ENCODE measurements at places on chromosomes 4 and X.
A peak's percentile ranks its signal among the peaks of the same experiment; 100 is the strongest.

DNA sequence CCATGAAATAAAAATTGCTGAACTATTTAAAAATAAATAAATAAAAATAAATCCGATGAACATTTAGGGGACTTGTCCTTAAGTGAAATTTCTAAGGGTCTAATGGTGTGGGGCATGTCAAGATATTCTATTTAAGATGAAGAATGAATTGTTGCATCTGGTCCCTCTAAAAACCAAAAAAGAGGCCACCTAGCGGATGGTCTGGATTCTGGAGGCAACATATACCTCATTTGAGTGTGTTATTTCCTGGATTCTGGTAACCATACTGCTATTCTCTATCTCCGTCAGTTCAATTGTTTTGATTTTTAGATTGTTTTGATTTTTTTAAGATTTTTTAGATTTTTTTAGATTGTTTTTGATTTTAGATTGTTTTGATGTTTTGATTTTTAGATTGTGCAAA is 28.3 kb downstream of the AGTR2 start:
- DNase-seq: no peak

GRCh38 chrX:40064055-40064597 is 33.6 kb downstream of the BCOR start:
- no peak for DNase-seq

- DNase-seq: no peak
Measured at GRCh38 chr4:112853662-112854256, 195.7 kb upstream of the ANK2 start.

GRCh38 chrX:14032406-14032805 is 2.7 kb upstream of the GEMIN8 start:
- DNase-seq: peak; percentile 69

DNA sequence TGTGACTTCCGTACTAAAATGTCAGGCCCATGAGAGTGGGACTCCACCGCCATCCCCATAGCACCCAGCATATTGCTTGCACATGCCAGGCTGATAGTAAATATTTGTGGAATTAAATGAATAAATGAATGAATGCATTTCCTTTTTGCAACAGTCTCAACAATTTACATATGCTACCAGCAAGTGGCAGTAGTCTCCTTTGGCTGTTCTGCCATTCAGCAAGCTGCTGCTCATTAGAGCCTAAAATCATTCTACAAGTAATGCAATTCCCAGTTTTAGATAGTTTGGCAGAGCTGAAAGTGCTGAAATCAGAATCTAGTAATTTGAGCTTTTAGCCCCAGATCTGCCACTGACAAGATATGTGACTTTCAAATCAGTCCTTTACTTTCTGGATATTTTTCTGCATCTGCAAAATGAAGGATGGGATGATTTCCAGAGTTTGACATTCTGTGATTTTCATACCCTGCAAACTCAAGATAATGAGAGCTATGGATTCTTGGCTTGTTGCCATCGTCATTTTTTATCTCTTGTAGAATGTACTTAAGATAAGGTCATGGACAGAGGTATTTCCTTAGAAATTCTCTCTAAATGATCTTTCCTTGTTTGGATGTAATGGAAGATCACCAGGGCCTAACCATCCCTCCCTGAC is 35.7 kb upstream of the INTS6L start:
- DNase-seq: peak; percentile 28

GRCh38 chr4:153283260-153283659 is 61.2 kb upstream of the MND1 start:
- no peak for DNase-seq

DNA sequence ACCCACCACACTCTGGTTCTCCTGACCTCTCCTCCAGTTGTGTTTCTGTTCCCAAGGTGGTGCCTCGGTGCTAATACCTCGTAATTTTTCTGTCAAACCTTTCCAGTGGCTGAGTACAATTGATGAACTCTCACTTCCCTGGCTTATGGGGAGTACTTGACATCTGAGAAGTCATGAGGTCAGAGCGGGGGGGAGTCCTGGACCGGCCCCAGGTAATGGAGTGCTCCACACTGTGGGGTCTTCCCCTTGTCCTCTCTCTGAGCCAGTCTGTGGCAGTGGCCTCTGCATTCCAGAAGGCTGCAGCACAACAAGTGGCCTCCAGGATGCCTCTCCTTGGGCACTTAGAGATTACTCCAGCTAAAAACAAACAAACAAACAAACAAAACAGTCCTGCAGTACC is 122.5 kb upstream of the TRIM2 start:
- no peak for DNase-seq

DNA sequence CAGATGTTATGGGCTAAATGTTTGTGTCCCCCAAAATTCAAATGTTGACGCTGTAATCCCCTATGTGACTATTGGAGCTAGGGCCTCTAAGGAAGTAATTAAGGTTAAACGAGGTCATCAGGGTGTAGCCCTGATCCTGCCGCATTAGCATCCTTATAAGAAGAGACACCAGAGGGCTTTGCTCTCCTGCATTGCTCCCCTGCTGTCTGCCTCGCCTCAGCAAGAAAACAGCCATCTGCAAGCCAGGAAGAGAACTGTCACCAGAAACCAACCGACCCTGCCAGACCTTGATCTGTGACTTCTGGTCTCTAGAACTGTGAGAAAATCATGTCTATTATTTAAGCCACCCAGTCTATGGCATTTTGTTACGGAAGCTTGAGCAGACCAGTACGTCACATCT is 331.9 kb downstream of the DCTD start:
- DNase-seq: no peak

GRCh38 chr4:106985830-106986229 is 50.3 kb downstream of the DKK2 start:
- DNase-seq: no peak

- no peak for DNase-seq
Measured at GRCh38 chr4:114037988-114038387, 58.5 kb upstream of the ARSJ start.

DNA sequence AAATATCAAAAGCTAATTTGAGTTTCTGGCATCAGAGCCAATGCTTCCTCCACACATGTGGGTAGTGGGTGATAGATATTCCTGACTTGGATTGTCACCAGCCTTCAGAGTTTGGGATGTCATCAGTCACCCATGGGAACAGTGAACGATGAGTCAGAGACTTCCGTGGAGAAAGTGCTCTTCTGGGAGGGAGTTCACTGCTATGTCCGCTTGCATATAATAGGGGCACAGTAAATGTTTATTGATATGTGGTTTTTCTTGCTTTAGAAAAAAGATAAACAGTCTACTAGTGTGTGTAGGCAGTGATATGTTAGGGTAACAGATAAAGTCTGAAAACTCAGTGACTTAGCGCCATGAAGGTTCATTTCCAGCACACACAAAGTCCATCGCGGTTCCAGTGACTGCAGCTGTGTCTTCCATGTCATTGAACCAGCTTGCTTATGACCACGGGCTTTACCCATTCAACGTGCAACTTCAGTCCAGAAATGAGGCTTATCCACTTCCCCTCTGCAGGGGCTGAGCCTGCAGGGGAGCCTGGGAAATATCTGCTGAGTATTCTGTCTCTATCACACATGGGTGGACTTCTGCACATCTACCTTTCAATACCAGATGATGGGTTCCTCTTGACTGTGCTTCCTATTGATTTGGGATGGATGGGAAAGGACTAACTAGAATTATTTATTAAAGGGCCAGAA is 87.7 kb upstream of the WWC2 start:
- DNase-seq: no peak

DNA sequence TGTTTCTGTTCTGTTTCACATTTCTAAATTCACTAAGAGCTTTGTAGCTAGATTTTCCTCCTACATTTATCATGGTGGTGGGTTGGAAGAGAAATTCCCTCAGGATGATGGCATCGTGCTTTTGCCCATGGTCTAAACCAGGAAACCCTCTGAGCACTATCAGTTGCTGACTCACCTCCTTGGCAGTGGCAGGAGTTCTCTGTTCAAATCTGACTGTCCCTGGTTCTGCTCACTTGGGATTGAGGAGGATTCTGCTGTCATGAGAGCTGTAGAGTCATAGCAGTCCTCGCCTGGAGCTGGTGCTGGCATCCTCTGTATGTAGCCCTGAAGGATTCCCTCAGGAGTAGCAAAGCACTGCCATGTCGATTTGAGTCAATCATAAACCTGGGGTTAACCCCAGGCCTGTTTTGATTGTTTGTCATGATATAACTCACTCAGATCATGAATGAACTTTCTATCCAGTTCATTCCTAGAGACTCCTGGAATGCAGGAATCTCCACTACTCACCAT is 9.4 kb downstream of the TEX13A start:
- DNase-seq: no peak

- no peak for DNase-seq
Measured at GRCh38 chr4:79227860-79228259, 98.0 kb downstream of the NAA11 start.

- DNase-seq: no peak
Measured at GRCh38 chr4:158255727-158256324, 45.5 kb downstream of the TMEM144 start.

DNA sequence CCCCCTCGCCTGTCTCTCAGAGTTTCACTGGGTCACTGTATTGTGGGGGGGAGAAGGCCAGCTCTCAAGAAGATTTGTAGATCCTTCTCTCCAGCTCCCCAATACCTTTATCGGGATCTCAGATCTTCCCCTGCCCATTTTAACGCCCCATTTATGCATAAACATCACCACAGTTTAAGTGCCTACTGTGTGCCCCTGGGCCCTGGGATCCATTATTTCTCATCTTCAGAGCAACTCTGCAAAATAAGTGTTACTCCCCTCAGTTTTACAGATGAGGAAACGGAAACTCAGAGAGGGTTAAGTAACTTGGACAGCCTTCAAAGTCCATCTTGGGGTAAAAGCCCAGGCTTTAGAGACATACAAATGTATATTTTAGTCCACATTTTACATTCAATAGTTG is 421 bp upstream of the IGSF1 start:
- DNase-seq: no peak

DNA sequence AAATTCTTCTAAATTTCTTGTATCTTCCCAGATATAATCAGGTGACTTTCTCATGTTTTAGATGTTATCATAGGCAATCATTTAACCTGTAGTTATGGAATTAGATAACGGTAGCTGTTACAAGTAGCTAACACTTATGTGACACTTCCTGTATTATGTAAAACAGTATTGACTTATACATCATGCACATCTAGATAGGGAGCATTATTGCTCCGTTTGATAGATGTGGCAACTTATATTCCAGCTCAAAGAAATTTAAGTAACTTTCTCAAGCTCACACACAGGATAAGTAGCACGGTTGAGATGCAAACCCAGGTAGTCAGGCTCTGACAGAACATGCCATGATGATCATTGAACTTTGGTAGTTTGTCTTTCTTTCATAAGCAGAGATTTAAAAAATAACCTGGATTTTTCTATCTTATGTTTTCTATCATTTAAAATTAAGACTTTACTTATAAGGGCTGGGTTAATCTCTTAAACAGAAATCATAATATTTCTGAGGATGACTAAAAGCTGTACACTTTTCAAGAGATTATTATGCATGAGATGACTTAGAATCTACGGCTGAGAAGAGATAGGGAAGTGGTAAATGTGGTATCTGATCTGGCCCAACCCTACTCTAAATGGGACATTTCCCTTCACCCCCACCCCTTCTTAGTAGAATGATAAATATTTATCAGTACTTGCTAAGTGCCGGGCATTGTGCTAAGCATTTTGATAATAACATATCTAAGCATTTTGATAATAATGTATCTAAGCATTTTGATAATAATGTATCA is 69.1 kb upstream of the HPGD start:
- no peak for DNase-seq

GRCh38 chr4:4717692-4718091 is 141.8 kb upstream of the MSX1 start:
- no peak for DNase-seq

GRCh38 chr4:140861359-140862176 is 105.4 kb upstream of the TBC1D9 start:
- peak; percentile 84 for DNase-seq

DNA sequence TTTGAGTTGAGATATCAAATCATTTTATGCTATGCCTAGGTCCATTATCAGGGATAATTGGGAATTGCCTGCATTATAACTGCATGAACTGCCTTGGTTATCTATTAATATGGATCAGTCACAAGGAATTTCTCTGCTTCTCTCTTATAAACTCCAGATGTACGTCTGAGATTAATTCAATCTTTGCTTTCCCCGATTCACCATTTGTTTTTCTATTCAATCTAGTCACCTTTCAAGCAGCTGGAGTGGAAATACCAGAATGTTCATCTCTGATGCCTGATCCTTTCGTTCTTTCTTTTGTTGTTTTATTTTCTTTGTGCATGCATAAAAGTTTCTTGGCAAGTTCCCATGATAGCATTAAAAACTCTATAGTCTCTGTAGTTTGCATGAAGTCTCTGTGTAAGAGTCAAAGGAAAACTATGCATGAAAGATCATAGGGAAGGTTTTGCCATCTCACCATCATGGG is 22.6 kb downstream of the SYNPO2 start:
- no peak for DNase-seq

GRCh38 chr4:142983065-142983464 is 137.0 kb upstream of the INPP4B start:
- DNase-seq: no peak

- DNase-seq: no peak
Measured at GRCh38 chr4:80136270-80136669, 61.0 kb upstream of the PRDM8 start.

GRCh38 chr4:105023668-105024055 is 123.0 kb upstream of the TET2 start:
- no peak for DNase-seq

DNA sequence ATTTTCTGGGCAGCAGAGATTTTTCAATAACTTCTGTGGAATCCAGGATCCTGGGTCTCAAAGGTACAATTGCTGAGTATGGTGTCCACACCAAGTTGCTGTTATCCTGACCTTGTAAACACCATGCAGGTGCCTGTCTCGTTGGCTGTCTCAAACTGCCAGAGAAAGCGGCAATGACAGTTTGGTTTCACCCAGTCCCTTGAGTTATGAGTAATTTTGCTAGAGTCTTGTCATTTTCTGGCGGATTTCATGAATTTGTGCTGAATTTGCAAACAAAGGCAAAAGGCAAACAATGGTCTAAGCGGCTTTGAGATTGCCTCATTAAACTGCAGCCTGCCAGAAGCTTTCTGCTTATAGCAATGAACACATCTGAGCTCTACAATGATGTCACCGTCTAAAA is 847.9 kb downstream of the RAB28 start:
- DNase-seq: no peak

GRCh38 chr4:139576219-139576618 is 20.2 kb upstream of the SETD7 start:
- peak; percentile 61 for DNase-seq

DNA sequence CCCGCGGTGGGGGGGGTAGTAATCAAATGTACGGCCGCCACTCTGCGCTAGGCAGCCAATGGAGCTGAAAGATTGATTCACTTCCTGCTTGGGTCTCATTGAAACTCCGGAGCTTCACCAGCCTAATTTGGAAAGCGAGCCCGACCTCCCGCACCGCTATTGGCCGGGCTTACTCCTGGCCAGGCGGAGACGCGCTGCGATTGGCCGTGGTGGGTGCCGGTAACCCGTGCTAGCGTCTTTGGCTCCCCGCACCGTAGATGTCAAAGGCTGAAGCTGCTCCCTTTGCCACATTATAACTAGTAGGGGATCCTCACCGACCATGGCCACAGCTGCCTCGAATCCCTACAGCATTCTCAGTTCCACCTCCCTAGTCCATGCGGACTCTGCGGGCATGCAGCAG is at the start of gene POU3F4:
POU3F4 (plus strand) TSS at position 285 of the 400 bp plus-strand sequence; CDS start at position 320, 35 bp downstream.
- DNase-seq: peak; percentile 26

DNA sequence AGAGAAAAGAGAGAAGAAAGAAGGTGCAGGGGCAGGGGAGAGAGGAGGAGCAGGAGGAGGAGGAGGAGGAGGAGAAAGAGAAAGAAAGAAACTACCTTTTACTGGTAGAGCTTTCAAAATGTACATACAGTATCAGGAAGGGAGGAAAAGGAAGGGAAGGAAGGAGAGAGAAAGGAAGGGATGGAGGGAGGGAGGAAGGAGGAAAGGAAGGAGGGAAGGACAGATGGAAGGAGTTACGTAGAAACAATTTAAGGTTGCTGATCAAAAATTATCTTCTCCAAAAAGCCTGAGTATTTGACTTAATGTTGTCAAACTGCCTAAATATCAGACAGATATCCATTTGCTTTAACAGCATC is 13.4 kb downstream of the TBC1D9 start:
- DNase-seq: no peak
